Fibroblast of skin of right biceps (primary cell): ENCODE measurements at places on chromosomes 7 and 10.

GRCh38 chr7:99625961-99626360, 9.2 kb downstream of the ZSCAN25 start:
- no peak for DNase-seq

GRCh38 chr7:12601302-12601869, 30.9 kb downstream of the SCIN start:
- DNase-seq = no peak

DNA sequence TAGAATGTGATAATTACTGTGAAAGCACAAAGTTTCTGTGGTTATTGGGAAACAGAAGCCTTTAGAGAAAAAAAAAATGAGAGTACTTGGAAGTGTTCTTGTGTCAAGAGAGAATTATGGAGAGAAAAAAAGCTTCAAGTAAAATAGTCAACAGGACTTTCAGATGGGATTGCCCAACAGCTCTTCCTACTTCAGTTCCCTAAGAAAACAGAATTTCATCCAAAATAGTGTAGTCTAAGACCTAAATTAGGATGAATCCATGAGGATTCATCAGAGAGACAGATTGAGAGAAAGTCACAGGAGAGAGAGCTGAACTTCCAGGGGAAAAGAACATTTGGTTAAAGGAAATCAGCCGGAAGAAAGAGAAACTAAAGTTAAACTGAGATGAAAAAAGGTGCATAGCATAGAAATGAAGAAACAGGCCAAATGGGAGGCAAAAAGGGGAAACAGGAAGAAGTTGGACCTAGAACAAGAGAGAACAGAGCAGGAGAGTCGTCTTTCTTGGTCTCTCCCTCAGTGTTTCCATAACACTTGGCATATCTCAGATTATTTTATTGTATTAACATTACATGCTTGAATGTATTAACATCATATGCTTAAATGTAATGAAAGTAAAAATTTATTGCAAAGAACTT, 2.5 kb downstream of the SCIN start:
- DNase-seq = no peak

DNA sequence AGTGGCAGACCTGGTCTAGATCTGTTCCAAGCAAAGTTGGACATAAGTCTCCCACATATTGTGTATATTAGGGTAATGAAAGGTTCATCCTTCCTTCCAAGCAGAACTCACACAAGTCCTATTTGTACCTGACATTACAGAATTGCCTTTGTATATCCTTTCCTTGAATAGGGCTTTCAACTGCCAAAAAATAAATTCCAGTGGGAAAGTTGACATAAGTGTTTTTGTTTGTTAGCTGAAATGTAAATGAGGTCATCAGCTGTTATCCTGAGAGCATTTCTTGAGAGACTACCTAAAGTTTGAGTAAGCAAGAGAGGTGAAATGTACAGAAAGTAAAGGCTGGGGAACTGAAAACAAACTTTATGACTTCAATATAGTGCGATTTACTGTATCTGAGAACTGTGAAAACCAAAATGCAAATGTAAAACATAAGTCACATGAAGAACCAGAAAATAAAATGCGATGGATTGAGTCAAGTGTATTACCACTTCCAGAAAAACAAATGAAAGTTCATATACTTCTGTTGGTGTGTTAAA, 527.3 kb upstream of the SEMA3D start:
- no peak for DNase-seq

GRCh38 chr10:98642281-98642680, 195.5 kb upstream of the HPS1 start:
- DNase-seq = peak; percentile 30

DNA sequence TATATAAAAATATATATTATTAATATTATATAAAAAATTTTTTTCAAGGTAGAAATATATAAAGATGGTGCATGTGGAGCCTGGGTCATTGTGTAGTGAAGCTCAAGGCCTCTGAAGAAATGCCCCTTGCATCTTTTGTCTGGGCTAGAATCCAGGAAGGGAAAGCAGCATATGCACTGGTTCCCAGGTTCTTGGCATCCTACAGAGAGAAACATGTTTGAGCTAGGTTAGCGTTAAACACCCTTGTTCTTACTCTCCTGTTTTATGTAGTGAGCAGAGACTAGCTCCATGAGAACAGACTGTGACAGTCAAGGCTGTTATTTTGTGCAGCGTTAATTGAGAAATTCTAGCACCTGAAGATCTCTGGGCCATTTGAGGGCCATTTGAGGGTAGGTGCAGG, 116.1 kb downstream of the POM121L12 start:
- DNase-seq = no peak

GRCh38 chr10:95656291-95657164, at the start of gene ALDH18A1:
ALDH18A1 (minus strand) TSS chr10:95656711; CDS start chr10:95653377, 3,334 bp downstream.
- peak; percentile 92 for DNase-seq

- no peak for DNase-seq
Measured at GRCh38 chr10:101545898-101546297, 42.2 kb downstream of the POLL start.

GRCh38 chr10:101189461-101190401, 39.5 kb downstream of the LBX1 start:
- DNase-seq = no peak

DNA sequence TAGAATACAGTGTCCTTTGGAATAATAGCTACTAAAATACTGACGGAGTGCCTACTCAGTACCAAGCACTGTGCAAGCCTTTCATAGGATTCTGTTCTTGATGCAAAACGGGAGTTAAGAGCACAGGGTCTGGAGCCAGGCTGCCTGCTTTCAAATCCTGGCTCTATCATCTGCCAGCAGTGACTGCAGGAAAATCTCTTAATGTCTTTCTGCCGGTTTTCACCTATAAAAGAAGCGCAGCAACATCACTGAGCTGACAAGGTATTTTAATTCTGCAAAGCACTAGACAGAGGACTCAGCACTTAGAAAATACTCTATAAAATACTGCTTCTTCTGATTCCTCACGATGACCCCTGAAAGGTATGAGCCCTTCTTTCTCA, 659 bp downstream of the FIGNL1 start:
- DNase-seq = no peak

DNA sequence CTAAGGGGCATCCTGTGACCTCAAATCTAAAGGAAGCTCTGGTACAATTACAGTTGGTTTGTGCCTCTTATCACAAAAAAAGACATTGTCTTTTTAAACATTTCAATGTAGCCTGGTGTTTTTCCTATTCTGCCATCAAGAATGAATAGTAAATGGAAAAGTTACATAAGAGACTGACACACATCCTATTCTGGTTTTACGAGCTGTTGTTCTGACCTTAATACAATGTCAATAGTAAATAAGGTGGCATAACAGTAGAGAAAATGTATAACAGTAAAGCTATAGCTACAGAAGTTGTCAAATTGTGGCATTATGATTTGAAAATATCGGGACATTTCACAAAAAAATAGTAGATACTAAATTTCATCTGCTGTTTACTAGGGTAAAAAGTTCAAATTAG, 88.4 kb downstream of the NT5C2 start:
- no peak for DNase-seq

DNA sequence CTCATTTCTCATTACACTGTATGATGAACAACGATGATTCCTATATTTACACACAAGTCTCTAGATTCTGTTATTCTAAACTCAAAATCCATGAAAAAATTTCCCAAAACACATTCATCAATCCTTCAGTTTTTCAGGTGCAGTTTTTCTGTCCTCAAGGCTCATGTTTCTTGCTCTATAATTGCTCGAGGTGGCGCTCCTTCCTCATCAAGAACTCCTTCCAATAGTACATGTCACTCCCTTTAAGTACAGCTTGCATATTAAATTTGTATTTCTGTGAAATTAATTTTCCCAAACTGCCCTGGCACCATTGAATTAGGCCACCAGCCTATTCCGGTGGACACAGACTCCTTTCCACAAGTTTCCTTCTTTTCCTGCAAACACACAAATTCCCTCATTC, 188.7 kb upstream of the MINDY3 start:
- no peak for DNase-seq

DNA sequence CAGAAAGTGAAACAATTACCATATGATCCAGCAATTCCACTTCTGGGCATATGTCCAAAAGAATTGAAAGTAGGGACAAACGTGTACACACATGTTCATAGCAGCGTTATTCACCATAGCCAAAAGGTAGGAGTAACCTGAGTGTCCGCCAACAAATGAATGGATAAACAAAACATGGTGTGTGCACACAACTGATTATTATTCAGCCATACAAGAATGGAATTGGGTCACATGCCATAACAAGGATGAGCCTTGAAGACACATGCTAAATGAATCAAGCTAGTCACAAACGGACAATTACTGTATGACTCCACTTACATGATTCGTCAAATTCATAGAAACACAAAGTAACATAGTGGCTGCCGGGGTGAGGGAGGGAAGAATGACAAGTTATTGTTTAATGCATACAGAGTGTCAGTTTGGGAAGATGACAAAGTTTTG, 4.1 kb upstream of the OIT3 start:
- peak; percentile 36 for DNase-seq

GRCh38 chr10:111017098-111017497, 59.7 kb upstream of the ADRA2A start:
- DNase-seq = no peak

DNA sequence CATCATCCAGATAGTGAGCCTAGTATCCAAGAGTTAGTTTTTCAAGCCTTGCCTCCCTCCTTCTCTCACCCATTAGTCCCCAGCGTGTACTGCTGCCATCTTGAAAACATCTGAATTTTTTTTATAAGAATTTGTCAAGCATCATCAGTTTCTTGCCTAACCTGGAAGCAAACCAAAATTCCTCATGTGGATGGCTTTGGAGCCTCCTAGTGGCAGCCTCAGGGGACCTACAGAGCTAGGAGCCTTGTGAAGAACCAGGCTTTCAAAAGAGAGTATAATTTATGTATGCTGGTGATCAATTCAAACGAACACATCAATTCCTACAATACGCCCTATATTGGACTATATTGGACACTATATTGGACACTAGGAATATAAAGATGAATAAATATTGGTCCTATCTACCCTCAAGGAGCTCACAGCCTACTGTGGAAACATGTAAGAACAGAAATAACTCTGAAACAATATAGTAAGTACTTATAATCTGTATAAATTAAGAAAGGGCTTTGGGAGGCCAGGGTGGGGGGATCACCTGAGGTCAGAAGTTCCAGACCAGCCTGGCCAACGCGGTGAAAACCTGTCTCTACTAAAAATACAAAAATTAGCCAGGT, 63.4 kb downstream of the HPSE2 start:
- peak; percentile 46 for DNase-seq

GRCh38 chr7:155396661-155397060, 61.3 kb upstream of the EN2 start:
- DNase-seq = no peak

DNA sequence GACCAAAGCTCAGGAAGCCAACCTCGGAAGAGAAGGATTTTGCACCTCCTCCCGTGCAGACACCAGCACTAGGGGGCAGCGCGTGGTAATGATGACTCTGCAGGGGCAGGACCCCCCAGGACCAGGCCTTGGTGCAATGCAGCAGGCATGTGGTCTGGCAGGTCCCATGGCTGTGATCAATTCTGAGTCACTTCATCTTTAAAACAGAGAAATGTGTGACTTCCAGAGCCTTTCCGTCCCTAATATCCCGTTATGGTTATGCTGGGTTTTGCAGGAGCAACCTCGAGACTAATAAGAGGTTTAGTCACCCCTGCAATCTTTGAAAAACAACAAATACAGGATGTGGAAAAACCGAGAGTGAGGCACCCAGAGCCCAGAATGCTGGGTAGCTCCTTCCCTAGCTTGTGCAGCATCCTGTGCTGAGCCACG, 30.2 kb upstream of the GJD4 start:
- DNase-seq = peak; percentile 93

- DNase-seq = peak; percentile 14
Measured at GRCh38 chr7:151808400-151809145, 68.3 kb downstream of the PRKAG2 start.

DNA sequence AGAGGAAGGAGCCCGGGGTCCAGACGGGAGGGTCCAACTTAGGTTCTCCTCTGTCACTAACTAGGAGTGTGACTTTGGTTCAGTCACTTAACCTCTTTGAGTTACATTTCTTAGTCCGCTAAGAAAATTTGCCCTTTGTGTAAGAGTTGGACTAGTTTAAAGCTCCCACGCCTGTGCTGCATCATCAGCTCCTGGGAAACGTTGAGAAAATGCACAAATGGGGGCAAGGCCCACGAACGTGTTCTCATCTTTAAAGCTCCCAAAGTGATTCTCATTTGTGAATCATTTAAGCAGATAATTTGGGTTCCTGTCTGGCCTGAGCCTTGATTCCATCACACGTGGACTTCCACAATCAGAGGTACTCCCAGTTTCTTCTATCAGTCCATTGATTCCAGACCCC, 6.3 kb downstream of the ZNF467 start:
- DNase-seq = no peak

DNA sequence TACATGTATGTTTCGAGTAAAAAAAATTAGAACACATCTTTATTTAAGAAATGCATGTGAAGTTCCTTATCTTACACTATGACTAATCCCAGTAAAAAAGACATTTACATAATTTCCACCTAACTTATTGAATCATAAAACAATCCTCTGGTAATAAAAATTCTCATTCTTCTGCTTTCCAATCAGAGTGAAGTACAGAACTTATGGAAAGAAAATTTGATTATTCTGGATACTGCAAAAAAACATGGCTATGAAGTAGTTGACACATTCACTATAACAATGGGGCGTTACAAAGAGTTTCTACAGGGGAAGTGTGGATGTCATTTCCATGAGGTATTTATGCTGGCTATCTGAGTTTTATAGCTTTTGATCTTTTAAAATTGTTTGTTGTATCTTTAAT, 57.7 kb upstream of the WNT16 start:
- DNase-seq = no peak

GRCh38 chr10:102119417-102120141, 589 bp downstream of the LDB1 start:
- peak; percentile 90 for DNase-seq

- no peak for DNase-seq
Measured at GRCh38 chr10:84660450-84661159, 332.2 kb downstream of the CCSER2 start.

DNA sequence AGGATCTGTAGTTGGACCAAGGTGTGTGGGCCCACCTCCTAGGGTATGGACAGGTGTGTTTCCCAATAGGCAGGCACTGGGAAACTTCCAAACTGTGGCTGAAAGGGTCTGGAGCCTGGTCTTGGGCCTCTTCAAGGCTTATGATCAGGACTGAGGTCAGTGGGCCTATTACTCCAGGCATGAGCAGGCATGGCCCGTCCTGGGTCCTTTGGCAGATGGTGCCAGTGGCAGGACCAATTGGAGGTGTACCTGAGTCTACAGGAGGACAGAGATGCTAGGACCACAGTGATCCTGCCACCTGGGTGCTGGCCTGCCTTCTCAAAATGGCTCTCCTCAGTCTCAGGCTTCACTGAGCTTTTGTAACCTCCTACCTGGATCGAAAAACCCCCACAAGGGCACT, 95.4 kb downstream of the RAB18 start:
- no peak for DNase-seq
